ENCODE measurements at places on chromosomes 5 and 9.
A peak's percentile ranks its signal among the peaks of the same experiment; 100 is the strongest.

DNA sequence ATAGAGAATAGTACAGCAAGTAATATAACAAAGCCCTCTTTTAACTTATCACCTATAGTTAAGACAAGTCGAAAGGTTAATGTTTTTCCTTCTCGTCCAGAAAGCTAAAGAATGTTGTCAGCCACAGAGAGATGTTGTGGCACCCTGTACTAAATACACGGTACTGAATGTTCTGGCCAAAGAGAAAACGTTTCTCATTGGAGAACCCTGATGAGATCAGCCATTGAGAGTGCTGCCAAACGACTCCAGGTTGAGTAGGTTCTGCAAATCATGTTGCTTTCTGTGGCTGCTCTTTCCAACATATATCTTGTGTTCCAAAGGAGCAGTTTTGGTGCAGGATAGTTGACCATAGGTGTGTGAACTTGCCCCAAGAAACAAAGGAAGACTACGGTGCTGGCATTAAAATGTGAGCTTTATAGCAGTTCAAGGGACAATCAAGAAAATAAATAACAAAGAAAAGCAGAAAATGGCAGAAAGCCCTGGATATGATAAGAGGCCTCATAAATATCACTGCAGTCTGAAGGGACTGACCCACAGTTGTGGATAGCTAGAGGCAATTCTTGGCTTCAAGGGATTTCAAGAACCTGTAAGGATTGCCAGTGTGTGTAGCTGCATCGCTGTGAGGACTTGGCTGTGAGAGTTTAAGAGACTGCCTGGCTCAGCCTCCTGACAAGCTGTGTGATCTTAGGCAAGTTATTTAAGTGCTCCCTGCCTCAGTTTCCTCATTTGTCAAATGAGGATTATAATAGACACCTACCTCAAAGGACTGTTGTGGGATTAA lies 102.7 kb downstream of the ARHGEF28 start:
- no peak for DNase-seq

DNA sequence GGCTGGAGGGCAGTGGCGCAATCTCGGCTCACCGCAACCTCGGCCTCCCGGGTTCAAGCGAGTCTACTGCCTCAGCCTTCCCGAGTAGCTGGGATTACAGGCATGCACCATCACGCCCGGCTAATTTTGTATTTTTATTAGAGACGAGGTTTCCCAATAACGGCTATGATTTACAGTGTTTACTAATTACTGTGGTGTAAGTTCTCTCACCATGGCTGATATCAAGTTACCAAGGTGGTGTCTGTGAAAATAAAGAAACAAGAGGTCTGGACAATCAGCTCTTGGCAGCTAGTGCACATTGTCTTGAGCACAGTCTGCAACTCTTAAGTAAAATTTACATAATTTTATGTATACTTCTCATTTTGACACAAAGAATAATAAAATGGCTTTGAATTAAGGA lies 385.5 kb upstream of the COX7C start:
- no peak for DNase-seq

DNA sequence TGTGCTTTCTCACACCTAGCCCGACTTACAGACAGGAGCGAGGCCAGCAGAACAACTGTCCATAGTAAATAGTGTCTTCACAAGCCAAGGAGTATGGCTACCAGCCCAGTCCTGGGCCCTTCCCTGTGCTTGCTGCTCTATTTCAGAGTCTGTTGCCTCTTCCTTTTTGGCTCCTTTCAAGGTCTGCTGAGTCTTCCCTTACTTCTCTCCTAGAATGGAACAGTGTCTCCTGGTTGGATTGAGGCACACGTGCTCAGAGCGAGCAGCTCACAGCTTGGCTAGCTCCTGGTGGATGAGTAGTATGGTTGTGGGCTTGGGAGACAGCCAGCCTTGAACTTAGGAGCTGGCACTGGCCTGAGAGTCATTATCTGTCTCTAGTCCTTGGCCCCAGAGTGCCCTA lies 72.8 kb downstream of the TLE4 start:
- no peak for DNase-seq

GRCh38 chr9:130785053-130785452 lies 50.0 kb upstream of the ABL1 start:
- DNase-seq: no peak

DNA sequence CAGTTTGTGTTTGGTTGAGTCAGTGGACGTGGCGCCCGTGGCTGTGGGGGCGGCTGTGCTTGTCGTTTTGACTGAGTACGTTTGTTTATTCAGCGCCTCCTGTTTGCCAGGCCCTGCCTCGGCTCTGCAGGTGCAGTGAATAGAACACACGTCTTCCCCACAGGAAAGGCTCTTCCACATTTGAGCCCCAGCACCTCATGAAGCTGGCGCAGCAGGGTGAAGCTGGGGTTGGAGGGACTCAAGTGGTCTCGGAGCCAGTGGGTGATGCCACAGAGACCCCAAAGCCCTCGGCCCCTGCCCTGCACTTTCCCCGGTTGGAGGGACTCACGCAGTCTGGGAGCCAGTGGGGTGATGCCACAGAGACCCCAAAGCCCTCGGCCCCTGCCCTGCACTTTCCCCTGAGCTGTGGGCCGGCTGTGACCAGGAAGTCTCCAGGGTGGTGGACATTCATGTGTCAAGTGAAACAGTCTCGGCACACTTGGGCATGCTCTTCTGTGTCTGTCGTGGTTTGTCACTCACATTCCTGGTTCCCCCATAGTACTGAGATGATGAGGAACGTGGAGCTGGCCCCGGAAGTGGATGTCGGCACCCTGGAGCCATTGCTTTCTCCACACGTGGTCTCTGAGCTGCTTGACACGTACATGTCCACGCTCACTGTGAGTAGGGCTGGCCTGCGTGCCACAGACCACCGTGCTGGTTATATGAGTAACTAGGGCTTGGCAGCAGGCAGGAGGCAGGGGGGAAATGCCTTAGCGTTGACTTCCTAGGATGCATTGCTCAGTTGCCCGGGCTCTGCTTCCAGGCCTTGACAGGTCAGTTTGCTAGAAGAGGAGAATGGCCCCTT lies 13.6 kb downstream of the EXOC3 start:
- no peak for DNase-seq

DNA sequence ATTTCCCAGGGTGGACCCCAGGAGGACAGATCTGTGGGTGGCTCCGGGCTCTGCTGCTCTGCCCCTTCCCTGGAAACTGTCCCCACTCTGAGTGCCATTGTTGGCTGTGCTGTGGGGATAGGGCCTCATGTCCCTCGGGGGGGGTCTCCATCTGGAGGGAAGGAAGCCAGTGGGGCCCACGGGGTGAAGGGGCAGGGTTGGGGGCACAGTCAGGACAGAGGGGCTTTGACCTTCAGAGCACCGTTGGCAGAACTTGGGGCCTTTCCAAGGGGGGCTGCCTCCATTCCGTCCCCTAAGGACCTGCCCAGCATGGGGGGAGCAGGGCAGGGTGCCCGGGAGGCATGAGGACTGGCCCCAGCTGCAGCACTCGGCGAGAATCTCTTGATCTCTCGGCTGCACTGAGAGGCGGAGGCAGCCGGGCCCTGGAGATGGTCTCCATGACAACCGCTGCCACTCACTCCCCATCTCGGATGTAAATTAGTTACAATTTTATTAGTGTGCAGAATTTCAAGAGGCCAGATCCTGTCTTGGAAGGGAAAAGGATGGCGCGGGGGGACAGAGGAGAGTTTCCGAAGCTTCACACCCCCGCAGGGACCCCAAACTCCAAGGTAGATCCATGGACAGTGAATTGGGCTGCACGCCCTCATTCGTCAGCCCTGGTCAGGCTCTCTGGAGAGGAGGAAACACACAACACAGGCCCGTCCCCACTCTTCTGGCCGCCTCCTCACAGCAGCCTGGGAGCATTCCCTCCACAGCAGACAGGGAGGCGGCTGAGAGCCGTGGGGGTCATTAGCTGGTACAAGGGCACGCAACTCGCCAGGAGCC lies 216.2 kb upstream of the IER5L start:
- DNase-seq: no peak

GRCh38 chr9:112531666-112532282 lies 45.1 kb downstream of the KIAA1958 start:
- DNase-seq: no peak

DNA sequence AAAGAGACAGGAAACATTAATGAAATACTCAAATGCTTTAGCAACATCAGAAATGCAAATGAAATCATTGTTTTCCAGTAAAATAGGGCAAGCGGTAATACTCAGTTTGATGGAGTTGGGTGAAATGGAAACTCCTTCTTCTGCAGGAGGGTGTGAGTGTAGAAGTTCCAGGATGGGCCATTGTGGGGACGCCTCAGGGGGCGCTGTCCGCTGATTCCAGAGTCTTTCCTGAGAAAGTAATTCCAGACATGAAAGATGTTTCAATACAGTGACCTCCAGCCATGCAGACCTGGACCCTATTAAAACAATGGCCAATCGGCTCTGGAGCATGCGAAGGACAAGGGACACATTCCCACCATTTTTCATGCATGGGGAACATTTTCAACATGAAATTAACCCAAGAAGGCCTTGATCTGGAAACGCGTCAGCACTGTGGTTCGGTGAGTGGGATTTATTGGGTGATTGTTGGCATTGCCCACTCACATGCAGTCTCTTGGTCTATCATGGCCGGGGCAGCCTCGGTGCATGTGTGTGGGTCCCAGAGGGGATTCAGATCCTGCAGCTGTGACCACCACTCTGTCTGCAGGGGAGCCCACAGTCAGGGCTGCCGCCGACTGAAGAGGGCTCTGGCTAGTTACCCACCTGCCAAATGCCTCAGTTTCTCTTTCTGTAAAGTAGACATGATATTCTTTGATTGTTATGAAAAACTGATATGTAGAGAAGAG lies 132.6 kb upstream of the IRX4 start:
- no peak for DNase-seq

- DNase-seq: peak; percentile 61
These were observed 610 bp downstream of the PSIP1 start for GRCh38 chr9:15509931-15510788.

- DNase-seq: no peak
These were observed 35.1 kb downstream of the FGF18 start for GRCh38 chr5:171454549-171454948.
